COR-L47 (cell line): ENCODE measurements at places on chromosomes 7 and 10.
A peak's percentile ranks its signal among the peaks of the same experiment; 100 is the strongest.

DNA sequence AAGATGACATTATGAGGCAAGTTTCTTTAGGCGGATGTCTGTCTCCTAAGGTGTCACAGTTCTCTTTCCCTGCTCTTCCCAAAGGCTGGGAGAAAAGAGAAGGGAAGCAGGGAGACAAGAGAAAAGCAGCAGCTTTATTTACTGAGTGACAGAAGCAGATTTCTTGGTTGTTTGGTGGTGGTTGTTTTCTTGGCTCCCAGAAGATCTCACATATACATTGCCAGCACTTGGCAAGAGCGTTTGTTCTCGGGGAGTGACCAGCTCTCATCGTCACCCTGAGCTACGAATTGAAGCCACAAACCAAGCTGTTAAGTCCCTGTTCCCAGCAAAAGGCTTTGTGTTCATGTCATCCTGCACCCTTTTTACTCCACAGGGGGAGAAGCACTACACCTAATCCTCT, 11.4 kb downstream of the CDHR3 start:
- DNase-seq, result no peak

GRCh38 chr10:84456126-84456525, 127.7 kb downstream of the CCSER2 start:
- no peak for DNase-seq

DNA sequence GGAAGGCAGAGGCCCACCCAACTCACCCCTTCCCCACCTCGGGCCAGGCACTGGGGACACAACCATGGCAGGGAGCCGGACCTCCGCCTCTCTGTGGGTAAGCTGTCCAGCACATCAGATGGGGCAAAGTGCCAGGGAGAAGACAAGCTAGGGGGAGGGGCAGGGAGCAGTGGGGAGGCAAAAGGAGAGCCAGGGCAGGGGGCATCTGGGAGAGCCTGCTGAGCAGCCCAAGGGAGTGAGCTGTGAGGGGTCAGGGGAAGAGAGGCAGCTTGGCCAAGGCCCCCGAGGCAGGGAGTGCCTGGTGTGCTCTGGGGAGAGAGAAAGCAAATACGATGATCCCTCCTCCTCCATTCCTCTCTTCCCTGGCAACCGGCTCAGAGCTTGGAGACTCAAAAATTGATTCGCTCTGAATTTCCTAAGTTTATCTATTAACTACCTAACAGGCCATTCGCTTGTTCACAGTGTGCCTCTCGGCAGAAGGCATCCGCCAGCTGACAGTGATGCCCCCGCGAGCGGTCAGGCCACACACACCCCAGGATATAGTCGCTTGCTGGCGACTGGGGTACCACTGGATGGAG, 4.5 kb downstream of the CAMK2B start:
- peak; percentile 33 for DNase-seq

GRCh38 chr10:11395581-11396310, 215.7 kb downstream of the USP6NL start:
- no peak for DNase-seq

- no peak for DNase-seq
These were observed 205.8 kb downstream of the FRMD4A start for GRCh38 chr10:14124941-14125340.

GRCh38 chr10:73956476-73957359, 41.2 kb upstream of the VCL start:
- no peak for DNase-seq
